Upper lobe of left lung (tissue), 6 donors: ENCODE measurements at places on chromosomes 13 and 19.

DNA sequence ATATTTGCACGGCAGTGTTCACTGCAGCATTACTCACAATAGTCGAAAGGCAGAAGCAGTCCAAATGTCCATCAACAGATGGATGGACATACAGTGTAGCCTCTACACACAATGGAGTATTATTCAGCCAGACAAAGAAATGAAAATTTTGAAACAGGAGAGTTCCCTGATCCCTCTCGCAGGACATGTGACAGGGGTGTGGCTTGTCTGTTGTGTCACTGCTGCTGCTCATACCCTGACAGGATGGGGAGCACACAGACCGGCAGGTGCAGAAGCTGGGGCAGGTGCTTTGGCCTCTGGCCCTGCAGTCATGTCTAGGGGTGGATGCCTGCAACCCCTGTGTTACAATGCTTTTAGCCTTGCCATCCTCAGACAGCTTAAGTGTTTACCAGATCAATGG is 204.3 kb downstream of the EFNB2 start:
- no peak for DNase-seq

DNA sequence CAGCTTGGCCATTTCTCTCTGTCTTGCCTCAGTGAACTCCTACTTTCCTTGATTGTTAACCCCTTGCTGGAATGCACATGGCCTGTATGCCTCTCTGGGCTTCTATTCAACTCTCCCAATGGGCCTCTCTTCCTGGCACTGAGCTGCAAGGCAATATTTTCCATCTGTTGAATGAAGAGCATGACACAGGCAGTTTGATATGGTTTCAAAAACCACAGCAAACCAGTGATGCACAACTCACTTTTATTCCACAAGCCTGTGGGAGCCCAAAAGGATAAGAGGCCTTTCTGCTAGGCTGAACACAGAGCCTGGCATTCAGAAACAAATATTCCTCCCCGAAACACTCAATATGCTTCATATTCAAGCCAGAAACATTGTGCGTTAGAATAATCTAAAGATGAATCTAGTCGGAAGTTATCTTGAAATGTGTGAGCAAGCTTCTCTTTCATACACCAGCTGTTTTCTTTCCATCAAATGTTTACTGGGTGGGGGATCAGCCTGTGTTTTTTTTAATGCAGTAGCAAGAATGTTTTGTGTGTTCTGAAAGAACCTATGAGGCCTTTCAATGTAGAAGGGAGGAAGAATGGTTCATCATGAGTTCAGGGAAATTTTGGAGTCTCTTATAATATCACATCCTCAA is 443.1 kb upstream of the SPRY2 start:
- DNase-seq = no peak

DNA sequence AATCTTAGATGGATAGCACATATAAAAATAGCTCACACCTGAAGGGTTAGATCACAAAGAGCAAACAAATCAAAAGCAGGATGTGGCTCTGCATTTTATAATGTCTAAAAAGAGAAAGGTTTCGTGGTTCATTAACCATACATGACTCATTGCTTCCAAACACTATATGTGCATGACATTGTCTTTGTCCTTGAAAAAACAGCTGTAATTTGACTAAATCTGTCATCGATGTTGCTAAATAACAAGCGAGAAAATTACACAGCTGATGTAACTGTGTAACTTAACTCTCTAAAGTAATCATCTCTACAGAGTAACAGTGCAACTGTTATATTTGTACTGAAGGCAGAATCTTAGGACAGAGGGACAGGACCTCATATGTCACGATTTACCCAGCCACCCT is 383.1 kb upstream of the GPC6 start:
- DNase-seq = no peak

DNA sequence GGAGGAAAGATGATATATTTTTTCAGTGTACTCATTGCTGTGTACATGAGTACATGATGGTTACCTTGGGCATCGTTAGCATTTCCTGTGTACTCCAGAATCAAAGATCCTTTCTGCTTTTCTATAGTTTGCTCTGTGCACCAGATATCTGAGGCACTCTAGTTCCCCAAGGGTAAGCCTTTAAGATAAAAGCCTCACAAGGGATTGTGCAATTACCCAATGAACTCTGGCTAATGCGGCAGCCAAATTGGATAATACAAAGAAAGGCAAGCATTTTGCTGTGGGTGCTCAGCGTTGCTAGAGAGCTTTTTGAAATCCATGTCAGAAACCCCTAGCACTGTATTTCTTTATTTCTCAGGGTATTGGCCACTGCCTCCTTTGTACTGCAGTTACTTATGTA is 2.9 kb downstream of the CYSLTR2 start:
- no peak for DNase-seq

- no peak for DNase-seq
Observed at GRCh38 chr13:66821551-66821950, 408.6 kb downstream of the PCDH9 start.

DNA sequence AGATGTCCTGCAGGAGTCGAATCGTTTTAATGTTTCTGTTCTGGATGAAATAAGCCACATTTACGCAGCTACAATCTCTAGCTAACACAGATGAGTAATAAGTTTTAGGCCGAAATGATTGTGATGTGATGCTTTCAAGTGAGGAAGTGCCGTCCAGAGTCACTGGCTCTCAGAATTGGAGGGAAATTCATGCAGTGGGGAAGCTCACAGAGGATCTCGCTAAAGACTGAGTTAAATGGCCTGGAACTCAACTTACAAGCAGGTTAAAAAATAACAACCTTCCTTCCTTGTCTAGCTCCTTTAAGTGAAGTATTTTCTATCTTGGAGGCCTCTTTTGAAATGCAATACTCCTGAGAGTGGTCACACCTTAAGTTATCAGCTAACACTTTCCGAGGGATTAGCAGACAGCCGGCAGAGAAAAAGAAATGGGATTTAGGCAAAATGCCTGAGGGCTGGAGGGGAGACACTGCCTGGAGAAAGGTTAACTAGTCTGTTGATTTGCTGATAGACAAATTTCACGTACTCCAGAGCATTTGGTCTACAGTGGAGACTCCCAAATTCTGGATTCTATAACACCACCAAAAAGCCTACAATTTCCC is 74.2 kb downstream of the IRS2 start:
- no peak for DNase-seq

GRCh38 chr13:48505597-48506091 is 27.2 kb downstream of the RCBTB2 start:
- DNase-seq = no peak

DNA sequence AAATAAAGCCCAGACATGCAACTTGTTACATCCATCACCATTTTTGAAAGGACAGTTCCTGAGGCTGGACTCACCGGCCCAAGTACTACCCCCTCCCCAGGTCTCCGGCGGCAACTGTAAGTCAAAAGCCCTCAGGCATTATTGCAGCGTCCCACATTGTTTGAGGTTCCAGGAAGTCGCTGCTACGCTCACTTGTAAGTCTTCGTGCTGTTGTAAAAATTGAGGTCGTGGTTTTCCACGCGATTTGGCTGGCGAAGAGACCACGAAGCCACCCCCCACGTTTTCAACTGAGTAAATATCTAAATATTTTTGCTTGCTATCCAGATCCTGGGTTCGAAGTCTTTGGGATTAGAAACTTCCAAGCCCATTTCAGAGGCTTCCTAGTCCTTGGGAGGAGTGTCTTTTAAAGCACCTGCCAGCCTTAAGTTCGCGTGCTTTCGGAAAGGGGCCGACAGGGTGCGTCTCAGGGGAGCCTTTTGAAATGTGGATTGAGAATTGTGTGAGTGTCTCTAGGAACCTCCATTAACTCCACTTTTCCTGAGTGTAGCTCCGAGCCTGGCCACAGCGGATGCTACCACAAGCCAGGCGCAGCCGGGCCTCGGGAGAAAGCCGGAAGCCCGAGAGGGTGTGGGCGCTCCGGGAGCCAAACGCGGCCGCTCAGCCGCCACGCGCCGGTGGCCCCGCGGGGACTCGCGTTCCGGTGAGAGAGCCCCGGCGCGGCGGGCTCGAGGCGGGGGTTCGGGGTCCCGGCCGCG is 434 bp upstream of the FNDC3A start:
- peak; percentile 67 for DNase-seq
